AG04450 (cell line): ENCODE measurements at places on chromosomes 4 and X.

DNA sequence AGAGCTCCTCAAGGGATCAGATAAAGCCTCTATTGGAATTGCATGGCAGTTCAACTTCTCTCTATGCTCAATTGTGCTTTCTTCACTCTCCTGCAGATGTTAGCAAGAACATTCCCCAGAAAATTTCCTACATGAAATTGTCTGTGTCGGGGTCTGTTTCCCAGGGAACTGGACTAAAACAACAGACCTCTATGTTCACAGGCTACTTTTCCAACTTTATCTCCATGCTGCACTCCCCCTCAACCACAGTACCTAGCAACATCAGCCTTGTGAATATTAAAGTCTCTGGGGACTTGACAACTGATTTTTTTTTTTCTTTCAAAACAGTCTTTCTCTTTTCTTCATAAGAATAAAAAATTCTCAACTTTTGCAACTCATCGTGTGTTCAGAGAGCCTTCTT lies 1470.8 kb upstream of the ADGRL3 start:
- no peak for DNase-seq

- DNase-seq = no peak
Observed at GRCh38 chrX:9758021-9758638, 7.5 kb downstream of the GPR143 start.

GRCh38 chr4:84691170-84691691 lies 108.3 kb downstream of the CDS1 start:
- peak; percentile 84 for DNase-seq

GRCh38 chr4:87971866-87972265 lies 3.6 kb upstream of the SPP1 start:
- no peak for DNase-seq

DNA sequence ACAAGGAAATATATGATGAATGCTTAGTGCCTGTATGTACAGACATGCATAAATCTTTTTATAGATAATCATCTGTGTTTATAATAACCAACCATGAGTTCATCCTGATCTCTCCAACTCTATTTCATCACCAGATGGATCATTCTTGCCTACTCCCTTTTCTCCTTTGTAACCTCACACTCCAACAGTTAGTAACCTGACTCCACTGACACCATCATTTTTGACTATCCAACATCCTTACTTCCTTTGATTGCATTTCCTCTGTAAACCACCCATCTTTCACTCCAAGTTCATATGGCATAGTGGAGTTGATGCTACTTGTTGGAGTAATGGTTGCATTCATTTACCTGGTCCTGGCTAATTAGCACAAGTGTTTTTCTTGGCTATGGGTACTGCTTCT lies 170.6 kb downstream of the ZNF330 start:
- DNase-seq = no peak

DNA sequence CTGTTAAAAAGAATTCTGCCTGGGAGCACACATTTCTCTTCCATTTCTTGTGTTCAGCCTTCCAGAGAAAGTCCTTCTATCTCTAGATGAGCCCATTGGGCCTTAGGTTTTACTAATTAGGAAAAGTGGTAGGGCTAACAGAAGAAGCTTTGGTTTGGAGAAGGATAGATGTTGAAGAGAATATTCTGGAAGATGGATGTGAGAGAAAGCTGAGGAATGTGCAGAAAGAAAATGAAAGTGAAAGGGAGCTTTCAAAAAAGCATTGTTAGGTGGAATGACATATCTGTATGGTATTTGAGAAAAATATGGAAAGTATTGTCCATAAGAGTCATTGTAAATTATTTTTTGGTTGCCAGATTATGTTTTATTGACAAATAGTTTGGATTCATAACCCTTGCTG lies 474.8 kb upstream of the SLIT2 start:
- no peak for DNase-seq

- DNase-seq = no peak
Observed at GRCh38 chr4:143559757-143560147, 46.2 kb downstream of the SMARCA5 start.

DNA sequence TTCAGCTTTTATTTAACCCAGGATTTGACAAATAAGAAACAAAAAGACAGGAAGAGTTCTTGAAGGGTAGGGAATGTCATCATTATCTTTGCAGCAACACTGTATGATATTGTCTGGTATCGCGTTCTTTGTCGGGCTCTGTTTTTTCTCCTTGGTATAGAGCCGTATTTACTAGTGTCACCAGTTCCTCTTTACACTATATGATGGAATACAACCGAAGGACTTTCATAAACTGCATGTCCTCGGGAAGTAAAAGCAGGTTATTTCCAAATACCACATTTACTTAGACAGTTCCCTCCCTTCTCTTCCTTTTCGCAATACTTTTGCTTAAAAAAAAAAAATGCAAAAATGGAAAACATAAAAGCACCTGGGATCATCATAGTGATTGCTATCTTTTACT lies 96.6 kb upstream of the IL13RA1 start:
- DNase-seq = no peak

DNA sequence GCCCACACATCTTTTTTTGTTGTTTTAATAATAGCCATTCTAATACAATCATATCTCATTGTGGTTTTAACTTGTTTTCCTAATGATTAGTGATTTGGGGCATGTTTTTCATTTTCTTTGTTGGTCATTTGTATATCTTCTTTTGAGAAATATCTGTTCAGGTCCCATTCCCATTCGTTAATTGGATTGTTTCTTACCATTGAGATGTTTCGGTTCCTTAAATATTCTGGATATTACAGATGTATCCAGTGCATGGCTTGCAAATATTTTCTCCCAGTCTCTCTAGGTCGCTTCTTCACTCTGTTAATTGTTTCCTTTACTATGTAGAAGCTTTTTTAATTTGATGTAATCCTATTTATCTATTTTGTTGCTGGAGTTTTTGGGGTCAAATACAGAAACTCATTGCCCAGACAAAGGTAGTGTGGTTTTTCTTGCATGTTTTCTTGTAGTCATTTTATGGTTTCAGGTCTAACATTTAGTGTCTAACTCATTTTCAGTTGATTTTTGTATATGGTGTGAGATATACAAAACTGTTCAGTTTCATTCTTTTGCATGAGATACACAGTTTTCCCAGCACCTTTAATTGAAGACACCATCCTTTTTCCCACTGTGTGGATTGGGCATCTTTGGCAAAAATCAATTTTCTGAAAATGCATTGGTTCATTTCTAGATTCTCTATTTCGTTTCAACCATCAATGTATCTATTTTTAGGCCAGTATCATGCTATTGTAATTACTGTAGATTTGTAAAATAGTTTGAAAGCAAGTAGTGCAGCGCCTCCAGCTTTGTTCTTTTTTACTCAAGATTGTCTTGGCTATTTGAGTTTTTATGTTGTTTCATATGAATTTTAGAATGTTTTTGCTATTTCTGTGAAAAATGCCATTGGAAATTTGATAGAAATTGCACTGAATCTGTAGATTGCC lies 195.9 kb downstream of the SCFD2 start:
- DNase-seq = no peak

- no peak for DNase-seq
Observed at GRCh38 chr4:141845901-141846300, 209.5 kb downstream of the IL15 start.

- DNase-seq = no peak
Observed at GRCh38 chrX:152942077-152942442, 44.2 kb downstream of the ZNF185 start.

DNA sequence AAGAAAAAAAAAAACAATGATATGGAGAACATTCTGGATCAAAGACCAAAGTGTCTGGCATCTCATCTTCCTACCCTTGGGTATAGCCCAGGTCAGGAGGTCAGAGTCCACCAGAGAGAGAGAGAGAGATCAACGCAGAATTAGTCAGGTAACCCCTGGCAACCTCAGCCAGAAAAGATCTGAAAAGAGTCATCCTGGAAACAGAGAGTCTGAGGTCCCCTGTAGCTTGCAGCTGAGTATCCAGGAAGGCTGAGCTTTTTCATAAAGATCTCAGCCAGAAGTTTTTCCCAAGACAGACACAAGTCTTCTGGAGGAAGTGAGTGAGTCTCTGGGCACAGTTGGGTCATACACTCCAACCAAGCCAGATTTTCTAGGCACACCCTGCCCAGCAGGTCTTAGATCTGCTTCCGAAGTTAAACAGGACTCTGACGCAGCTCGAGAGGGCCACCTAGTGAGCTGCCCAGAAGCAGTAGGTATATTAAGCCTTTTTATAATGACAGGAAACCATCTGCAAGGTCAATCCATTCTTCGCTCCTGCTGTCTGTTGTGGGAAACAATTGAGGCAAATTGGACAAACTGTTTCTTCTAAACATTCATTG lies 35.7 kb downstream of the ACE2 start:
- peak; percentile 1 for DNase-seq

- no peak for DNase-seq
Observed at GRCh38 chr4:165630671-165631070, 242.4 kb upstream of the TLL1 start.

- DNase-seq = no peak
Observed at GRCh38 chr4:148834804-148835631, 392.8 kb upstream of the NR3C2 start.

DNA sequence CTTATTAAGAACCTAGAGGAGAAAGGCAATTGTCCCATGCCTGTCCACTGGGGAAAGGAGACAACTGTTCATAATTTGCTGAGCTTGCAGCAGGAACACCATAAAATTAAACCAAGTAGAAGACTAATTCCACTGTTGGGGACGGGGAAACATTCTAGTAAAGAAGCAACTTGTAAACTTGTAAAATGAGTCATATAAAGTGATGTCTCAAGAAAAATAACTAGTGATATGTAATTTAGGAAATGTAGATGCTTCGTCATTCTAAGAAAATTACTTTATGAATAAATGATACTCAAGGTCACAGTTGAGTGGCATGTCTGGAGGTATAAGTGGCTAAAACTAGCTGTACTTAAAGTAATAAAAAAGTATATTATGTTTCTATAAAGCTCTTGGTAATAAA lies 121.2 kb upstream of the MID1 start:
- DNase-seq = no peak

DNA sequence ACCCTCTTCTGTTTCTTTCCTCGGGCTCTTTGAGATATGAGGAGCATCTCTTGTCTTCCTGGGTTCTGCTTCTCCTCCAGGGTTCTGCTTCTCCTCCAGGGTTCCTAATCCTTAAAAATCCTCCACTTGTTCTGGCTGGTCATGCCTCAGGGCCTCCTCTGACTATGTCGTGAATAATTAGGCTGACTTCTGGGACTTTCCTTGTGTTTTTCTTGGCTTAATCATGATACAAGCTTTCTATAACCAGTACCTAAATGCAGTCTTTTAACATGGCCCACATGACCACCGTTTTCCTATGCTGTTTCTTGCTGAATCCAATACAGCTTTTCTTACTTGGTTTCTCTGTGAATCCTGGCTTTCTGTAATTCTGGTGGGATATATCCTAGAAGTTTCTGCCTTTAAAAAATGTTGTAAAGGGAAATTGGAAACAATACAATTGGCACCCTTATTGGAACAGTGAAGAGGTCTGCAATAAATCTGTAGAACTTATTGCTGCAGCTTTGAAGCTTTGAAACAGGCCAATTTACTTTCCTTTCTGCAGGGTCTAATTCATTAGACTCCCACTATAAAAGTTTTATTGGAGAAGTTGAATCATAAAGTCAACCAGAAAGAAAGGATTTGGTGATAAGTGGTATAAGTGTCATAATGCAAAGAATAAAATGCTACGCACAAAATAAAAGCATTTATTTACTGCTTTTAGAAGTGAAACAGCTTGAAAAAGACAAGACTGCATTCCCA lies 213.1 kb downstream of the UGT8 start:
- DNase-seq = no peak

GRCh38 chrX:78653118-78653822 lies 5.9 kb downstream of the RTL3 start:
- no peak for DNase-seq

GRCh38 chr4:186487726-186488125 lies 67.6 kb downstream of the MTNR1A start:
- DNase-seq = no peak

DNA sequence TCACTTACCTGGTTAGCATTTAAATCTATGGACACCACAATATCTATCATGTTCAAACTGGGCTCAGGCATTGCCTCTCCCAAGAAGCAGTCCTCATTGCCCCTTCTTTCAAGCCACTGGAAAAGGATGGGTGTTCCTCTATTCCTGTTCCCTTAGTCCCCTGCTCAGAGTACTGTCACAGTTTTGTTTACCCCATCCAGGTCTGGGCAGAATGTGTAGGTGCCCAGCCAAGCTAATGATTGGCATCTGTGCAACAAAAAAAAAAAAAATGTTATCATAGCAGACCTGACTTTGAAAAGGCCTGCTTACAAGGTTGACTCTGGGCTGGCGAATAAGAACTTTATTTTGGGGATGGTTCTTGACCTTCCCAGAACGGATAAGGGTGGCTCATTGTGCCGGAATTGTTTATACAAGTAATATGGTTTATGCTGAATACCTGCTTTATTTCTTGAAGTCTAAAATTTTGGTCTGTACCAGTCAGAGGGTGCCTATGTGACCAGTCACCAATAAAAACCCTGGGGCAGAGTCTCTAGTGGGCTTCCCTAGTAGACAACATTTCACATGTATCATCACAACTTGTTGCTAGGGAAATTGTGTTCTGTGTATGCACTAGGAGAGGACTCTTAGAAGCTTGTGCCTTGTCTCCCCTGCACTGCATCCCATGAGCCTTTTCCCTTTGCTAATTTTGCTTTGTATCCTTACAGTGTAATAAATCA lies 47.9 kb downstream of the JADE3 start:
- no peak for DNase-seq

GRCh38 chrX:144637731-144638130 lies 609.6 kb upstream of the SPANXN1 start:
- DNase-seq = no peak

DNA sequence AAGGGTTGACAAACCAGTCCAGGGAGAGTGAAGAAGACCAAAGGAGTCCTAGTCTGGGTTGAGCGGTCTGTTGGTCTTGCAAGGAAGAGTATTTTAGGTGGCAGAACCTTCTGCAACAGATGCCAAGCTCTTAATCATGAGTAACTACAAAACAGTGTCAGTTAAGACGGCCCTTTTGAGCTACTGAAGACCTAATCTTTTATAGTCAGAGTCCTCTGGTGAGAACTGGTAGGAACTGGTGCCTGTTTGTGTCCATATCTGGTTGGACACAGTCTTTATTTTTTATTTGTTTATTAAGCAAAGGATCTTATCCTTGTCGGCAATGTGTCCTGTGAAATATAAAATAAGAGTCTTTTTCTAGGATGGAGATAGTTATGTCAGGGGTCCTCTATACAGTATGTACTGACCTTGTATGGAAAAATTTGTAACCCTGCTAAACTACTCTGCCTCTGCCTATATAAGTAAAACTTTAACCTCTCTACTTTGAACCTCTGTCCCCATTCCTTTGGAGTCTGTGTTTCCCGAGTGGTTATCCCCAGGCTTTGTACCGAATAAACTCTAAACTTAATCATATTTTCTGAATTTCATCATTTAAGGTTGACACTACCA lies 47.1 kb downstream of the FAM13A start:
- no peak for DNase-seq
